ENCODE measurements at places on chromosomes 13 and 19.

DNA sequence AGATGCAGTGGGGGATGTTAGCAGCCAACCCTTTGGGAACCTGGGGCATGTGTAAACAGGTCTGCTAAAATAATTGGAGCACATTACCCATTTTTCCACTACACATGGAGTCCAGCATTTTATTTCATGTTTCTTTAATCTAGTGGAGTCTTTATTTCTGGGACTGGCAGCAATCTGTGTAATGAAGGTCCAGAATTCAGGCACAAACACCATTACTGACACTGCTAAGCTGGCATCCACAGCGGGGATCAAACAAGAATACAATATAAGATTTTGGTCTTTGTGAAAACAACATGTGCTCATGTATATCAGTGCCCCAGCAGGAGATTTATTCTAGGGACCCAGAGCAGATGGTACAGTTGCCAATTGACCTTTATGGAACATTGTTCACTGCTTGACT is 1587.0 kb upstream of the PRR20A start:
- DNase-seq, result no peak

- DNase-seq, result no peak
These were observed 3.1 kb downstream of the F10 start for GRCh38 chr13:113125506-113126264.

DNA sequence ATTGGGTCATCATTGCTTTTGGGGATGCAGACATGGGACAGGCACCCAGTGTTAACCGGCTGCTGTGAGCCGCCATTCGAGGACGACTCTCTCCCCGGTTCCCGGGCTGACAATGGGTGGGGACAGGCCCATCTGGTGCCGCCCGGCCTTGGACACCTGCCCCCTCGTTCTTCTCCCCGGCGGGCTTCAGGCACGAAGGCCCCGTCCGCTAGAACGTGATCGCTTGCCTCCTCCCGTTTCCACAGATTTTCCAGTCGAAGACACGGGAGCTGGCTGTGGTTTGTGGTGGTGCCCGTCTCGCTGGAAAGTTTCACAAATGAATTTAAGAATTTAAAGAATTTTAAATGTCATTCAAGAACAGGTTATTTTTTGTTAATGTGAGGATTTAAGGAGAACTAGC is 2.0 kb downstream of the PALM start:
- DNase-seq, result no peak

DNA sequence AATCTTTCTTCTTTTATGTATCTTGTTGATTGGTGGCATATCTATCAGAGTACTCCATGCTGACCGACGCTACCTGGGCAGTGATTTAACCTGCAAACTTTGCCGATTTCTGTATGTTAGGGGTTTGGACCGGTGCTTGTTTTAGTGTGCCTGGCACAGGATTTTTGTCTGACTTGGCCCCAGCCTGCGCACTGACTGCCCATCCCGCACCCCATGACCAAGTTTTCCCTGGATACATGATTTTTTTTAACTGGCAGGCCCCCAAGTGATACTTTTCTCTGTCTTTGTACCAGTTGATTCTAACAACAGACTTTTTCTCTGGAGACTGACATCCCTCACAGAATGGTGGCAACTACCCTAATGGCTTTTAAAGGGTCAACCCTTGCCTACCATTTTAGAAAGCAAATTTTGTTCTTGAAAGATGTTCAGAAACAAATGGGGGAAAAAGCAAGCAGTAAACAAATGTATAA is 69.0 kb upstream of the C1QTNF9B start:
- no peak for DNase-seq

GRCh38 chr13:23159205-23159759 is 21.5 kb upstream of the SGCG start:
- no peak for DNase-seq

- no peak for DNase-seq
These were observed 6.7 kb downstream of the SOHLH2 start for GRCh38 chr13:36207672-36208071.
